ENCODE measurements at places on chromosomes 6 and 20.
A peak's percentile ranks its signal among the peaks of the same experiment; 100 is the strongest.

GRCh38 chr6:396126-396520, 4.6 kb downstream of the IRF4 start:
- DNase-seq: no peak

DNA sequence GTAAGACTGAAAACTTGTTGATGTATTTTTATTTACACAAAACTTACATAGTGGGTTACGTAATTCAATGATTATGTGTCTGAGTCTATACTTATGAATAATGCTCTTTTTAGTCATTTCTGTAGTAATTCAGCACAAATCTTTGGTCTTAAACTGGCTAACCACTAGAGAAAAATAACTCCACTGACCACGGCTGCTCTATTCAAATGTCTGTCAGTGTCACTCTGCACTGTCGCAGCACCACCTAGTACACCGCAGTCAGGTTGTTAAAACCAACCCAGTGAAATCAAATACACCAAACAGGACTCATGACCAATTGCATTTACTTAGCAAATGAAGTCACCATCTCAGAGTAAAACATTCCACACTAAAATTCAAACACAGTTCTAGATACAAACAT, 93.5 kb upstream of the CCDC28A start:
- DNase-seq: no peak

DNA sequence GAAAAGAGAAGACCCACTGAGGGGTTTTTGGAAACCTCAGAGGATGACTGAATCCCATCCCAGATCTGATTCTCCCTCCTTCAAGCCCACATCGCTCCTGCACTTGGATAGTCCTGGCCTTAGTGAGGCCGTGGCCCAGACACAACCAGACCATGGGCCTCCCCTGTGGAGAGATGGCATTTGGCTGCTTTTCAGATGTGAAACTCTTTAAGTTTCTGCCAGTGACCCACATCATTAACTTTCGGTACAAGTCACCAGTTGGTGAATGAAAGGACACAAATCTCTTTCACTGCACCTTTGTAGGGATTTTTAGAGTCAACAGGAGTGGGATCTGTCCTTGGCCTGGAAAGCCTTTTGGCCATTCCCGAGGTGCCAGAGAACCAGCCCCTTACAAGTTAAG, 116.6 kb downstream of the SASH1 start:
- no peak for DNase-seq

- no peak for DNase-seq
These were observed 373.4 kb upstream of the EPHA7 start for GRCh38 chr6:93792746-93793145.

- DNase-seq: no peak
These were observed 1.2 kb downstream of the ARFGAP1 start for GRCh38 chr20:63273635-63274380.

GRCh38 chr6:70221715-70222438, 81.0 kb downstream of the COL9A1 start:
- no peak for DNase-seq

- DNase-seq: no peak
These were observed 278.5 kb upstream of the MARCKS start for GRCh38 chr6:113578691-113579090.

- no peak for DNase-seq
These were observed 73.2 kb downstream of the AHI1 start for GRCh38 chr6:135424385-135424784.

- DNase-seq: no peak
These were observed 15.8 kb upstream of the PLCB1 start for GRCh38 chr20:8116067-8116811.

DNA sequence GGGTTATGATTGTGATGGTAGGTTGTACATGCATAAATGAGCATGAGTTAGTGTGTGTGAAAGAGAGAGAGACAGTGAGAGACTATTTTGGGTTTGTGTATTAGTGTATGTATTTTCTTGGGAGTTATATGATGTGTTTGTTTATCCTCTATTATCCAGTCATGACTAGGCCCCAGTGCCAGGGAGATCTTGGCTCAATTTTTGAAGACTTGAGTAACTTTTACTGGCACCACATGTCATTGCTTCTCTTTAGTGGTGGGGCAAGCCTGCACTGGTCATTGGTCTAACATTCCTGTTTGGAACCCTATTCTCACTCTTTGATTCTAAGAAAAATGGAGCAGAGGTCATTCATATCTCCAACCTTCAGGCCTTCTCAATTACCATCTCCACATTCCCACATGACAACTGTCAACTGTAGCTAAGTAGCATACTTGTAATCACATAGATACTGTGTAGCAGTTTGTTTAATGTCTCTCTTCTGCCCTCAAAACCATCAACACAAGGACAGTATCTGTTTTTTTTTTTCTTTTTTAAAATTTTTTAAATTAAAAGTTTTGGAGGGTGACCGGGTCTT, 8.8 kb downstream of the L3MBTL1 start:
- no peak for DNase-seq

DNA sequence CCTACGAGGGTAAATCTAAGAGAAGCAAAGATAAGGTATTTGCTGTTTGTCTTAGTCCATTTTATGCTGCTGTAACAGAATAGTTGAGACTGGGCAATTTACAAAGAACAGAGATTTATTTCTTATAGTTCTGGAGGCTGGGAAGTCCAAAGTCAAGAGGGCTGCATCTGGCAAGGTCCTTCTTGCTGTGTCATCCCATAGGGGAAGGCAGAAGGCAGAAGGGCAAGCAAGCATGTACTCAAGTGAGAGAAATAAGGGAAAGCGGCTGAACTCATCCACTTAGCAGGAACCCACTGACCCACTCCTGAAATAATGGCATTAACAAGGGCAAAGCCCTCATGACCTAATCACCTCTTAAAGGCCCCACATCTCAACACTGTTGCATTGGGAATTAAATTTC, 102.7 kb downstream of the AGPAT4 start:
- no peak for DNase-seq

GRCh38 chr6:136782021-136782770, 10.1 kb downstream of the MAP3K5 start:
- no peak for DNase-seq

DNA sequence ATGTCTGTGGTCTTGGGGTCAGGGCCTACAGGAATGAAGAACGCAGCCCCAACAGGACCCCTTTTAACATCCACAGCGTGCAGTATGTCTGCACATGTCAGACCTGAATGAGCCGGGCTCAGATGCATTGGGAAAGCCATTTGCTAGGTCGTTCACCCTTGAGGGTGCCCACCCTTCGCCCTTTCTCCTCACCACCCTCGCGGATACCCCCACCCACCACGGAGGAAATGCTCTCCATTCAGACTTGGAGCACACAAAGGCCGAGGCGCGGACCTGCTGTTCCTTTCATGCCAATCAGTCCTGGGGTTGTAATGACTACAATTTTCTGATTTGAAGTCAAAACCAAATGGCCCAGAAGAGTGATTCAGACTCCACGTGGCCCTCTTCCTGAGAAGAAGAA, 62.7 kb downstream of the EDN3 start:
- no peak for DNase-seq

GRCh38 chr6:132286298-132287019, 114.8 kb downstream of the MOXD1 start:
- no peak for DNase-seq

- no peak for DNase-seq
These were observed 34.6 kb downstream of the PPARD start for GRCh38 chr6:35377002-35377401.

GRCh38 chr6:27760464-27760863, 151.7 kb downstream of the OR2B2 start:
- no peak for DNase-seq

DNA sequence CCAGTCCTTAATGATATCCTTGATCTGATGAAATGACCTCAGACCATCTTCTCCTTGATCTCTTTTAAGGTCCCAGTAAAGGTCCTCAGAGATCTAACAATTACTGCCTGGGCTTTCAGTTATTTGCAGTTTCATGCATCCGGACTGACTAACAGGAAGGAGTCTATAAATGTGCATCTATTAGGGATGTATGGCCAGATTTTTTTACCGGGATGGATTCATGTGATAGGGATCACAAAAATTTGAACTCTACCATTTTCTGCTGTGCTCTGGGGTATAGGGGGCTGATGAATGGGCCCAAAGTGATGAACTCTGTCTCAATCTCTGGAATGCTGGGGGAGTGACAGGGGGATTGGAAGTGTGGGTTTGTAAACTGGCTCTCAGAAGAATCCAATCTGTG, 36.2 kb upstream of the SCUBE3 start:
- no peak for DNase-seq

GRCh38 chr20:38034108-38034649, 633 bp downstream of the RPRD1B start:
- no peak for DNase-seq

DNA sequence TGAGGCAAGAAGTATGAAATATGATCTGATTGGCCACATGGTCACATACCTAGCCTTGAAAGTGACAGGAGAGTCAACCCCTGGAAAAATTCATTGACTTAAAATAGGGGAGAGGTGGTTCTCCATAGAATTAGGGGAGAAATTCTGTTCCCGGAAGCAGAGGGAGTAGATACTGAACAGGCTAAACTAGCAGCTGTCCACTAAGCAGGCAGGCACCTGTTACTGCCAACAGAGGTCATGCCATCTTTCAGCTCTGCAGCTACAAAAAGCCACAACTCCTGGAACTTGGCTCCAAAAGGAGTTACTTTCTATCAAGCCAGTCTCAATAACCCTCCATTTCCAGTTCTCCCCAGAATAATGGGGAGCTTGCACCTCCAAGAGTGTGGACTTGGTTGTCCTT, 352.5 kb downstream of the MAFB start:
- no peak for DNase-seq

DNA sequence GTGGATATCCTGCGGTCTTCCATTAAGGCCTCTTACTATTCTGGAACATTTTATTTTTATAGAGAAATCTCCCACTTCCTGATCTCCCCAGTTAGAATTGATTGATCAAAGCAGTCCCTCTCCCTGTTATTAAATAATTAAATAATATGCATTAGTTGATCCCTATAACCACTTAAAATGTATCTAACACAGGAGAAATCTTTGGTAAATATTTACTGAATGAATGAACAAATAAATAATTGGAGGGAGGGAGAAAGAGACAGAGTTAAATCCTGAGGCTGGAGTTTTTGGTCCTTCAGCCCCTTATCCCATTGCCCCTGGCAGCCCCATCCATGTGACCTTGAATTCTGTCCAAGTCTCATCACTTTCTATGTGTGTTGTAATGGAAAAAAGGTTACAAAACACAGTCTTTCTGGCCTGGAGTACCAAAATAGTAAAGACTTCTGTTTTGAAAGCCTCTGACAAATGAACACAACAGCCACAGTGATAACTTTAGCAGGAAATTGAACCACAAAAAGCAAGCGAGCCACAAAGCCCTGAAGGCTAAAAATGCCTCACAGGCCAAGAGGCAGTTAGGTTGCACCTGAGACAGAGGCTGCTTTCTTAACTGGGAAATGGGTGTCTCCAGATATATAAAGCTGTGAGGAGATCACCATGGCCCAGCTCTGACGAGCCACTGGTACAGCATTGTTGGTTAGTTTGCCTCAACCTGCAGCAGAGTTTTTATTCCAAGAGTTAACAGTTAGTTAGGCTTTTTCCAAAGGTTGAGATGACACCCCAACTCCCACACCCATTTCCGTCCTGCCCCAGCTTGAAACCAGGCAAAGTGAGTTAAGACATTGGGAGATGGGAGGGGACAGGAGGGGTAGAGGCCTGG, 11.3 kb downstream of the NT5E start:
- peak; percentile 64 for DNase-seq

DNA sequence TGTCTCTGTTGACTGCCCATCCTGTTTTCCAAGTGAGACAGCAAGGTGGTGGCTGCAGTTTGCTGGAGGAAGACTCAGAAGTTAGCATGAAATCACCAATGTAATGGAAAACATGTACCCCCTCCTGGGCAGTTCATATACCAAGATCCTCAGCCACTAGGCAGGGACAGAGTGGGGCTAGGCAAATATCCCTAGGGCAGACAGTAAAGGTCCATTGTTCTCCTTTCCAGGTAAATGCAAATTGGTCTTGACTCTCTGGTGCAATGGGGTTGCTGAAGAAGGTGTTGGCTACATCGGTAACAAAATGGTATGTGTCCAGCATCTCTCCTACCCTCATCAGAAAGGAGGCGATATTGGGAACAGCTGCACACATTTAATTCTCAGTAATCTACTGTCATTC, 233.6 kb upstream of the SOX4 start:
- DNase-seq: no peak

- no peak for DNase-seq
These were observed 111.2 kb upstream of the PTCHD4 start for GRCh38 chr6:48222241-48222640.

DNA sequence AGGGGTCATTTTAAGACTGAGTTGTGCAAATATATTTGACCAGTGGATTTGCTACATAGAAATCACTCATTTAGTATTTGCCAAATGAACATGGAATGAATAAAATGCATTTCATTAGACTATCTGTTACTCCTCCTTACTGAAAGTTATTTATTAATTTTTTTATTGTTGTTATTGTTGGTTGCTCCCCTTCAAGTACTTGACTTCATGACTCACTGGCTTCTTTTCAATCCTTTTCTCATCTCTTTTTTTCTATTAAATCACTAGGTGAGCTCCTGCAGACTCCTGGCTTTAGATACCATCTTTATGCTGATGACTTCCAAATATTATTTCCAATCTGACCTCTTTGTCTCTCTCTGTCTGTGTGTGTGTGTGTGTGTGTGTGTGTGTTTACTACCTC, 192.2 kb upstream of the FAM83B start:
- DNase-seq: no peak

- DNase-seq: no peak
These were observed 746.6 kb upstream of the ADGRB3 start for GRCh38 chr6:67888546-67888885.

GRCh38 chr6:113842165-113842564, 15.0 kb upstream of the MARCKS start:
- DNase-seq: no peak

GRCh38 chr20:19396460-19397081, 184.1 kb downstream of the SLC24A3 start:
- no peak for DNase-seq

GRCh38 chr6:112439432-112439831, 92.3 kb downstream of the RFPL4B start:
- no peak for DNase-seq
